ENCODE measurements at places on chromosomes 2 and 18. TPM values are rescaled to one million over a fixed set of nuclear protein-coding genes. Genes with fewer than 3 reads are reported as not detected.

DNA sequence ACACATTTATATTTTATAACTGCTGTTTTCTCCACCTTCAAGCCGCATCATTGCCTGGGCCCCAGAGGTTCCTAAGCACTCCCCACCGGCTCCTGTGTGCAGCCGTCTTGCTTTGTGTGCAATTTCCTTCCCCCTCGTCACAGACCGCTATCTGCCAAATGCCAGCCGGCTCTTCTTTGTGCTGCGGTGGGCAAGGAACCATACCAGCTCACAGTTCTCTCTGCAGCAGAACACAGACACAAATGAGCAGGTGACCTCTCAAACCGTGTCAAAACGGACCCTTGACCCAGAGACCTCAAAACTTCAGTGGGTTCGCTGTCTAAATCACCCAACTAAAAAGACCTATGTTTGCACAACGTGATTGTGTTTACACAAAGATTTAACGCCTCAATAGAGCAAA, 58.2 kb downstream of the KLF7 start:
- no peak for DNase-seq

The AQP12B gene
- not detected for total RNA-seq

- DNase-seq: no peak
Observed at GRCh38 chr2:111678651-111679050, 205.3 kb downstream of the ANAPC1 start.

DNA sequence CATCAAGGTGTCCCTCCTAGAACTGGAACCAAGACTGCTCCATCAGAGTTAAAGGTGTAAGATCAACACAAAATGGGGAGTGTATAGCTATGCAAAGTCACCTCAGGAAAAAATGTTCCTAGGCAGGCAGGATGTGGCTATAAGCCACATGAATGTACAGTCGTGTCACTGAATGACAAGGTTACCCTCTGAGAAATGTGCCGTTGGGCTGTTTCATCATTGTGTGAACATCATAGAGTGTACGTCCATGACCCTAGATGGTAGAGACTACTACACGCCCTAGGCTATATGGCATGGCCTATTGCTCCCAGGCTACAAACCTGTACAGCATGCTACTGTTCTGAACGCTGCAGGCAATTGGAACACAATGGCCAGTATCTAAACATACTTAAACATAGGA, 24.5 kb downstream of the TYMS start:
- no peak for DNase-seq

The TGFA gene
- total RNA-seq: 3.0 TPM

GRCh38 chr2:225558399-225559071, 159.0 kb downstream of the NYAP2 start:
- DNase-seq: no peak

DNA sequence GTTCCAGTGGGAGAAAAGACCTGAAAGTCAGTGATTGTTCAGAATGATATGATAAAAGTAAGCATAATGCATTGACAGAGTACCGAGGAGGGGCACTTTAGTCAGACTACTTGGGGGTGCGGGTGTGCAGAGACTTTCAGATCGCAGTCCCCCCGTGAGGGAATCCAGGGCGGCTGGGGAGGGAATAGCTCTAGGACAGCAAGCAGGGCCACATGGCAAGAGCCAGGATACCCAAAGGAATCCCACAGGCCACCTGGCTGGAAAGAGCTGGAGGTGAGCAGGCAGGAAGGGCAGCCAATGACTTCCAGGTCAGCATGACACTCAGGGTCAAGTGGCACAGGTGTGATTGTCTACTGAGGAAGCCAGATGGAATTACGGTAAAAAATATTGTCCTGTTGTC, 157.5 kb downstream of the CYP26B1 start:
- DNase-seq: no peak

The PROKR1 gene
- total RNA-seq: 4.4 TPM
